ENCODE measurements at places on chromosomes 4 and X. TPM values are rescaled to one million over a fixed set of nuclear protein-coding genes. Genes with fewer than 3 reads are reported as not detected.

QRFPR gene
- 0.77 TPM for total RNA-seq

SRPX gene
- 18.2 TPM for total RNA-seq

HSFX4 gene
- total RNA-seq, result not detected

CAPN6 gene
- not detected for total RNA-seq

BMP3 gene
- 0.63 TPM for total RNA-seq

DUSP9 gene
- 10.2 TPM for total RNA-seq

SLC25A43 gene
- 5.4 TPM for total RNA-seq

STPG2 gene
- not detected for total RNA-seq

GRCh38 chrX:100408713-100409609 lies 1.1 kb downstream of the PCDH19 start:
- no peak for DNase-seq

- DNase-seq, result no peak
Observed at GRCh38 chr4:56311299-56311975, 75.9 kb downstream of the AASDH start.

- no peak for DNase-seq
Observed at GRCh38 chr4:177232473-177232872, 77.2 kb upstream of the NEIL3 start.

DNA sequence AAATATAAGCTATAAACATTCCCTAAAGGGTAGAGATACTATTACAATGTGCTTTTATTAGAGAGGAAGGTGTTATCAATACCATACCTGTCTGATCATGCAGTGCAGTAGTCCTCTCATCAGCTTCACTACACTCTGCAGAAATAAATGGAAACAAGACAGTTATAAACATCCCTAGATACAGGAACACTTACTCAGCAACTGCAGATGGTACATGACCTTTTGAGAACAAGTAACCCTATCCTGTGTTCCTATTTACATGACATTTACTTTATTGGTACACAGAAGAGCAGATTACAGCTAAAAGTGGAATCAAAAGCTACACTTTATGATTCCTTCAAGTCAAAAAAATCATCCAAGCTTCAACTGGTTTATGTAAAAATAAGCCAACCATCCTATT lies 9.0 kb downstream of the PHKA1 start:
- DNase-seq, result no peak

- no peak for DNase-seq
Observed at GRCh38 chrX:30065226-30065625, 150.1 kb upstream of the MAGEB2 start.

DNA sequence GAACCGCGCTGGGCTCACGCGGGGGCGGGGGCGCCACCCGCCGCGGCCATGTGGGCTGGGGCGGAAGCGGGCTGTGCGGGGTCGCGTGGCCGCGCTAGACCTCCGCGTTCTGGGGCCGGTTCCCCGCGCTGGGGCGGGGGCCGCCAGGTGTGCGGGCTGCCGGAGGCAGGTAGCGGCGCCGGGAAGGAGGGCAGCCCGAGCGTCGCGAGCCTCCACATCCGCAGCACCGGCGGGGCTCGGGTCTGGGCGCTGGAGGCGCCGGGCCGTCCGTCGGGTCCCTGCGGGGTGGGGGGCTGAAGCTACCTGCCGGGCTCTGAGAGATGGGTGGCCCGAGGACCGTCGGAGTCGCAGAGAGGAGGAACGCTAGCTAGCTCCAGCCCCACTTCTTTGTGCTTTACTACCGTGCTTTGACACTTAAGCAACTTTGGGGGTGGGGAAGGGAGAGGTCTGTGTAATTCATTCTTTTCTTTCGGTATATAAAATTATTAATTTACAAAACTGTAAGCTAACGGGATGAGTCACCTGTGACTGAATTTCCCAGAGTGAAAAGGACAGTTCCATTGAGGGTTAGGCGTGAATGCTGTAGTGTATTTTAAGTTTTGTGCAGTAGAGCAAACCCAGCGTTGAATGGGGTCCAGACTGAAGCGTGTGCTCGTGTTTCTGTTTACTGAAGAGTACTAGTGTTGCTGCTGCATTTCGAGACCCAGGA lies 689 bp downstream of the METAP1 start:
- peak; percentile 6 for DNase-seq

- no peak for DNase-seq
Observed at GRCh38 chr4:89755220-89755619, 81.7 kb downstream of the SNCA start.

- DNase-seq, result no peak
Observed at GRCh38 chr4:24188459-24188858, 298.6 kb upstream of the PPARGC1A start.

DNA sequence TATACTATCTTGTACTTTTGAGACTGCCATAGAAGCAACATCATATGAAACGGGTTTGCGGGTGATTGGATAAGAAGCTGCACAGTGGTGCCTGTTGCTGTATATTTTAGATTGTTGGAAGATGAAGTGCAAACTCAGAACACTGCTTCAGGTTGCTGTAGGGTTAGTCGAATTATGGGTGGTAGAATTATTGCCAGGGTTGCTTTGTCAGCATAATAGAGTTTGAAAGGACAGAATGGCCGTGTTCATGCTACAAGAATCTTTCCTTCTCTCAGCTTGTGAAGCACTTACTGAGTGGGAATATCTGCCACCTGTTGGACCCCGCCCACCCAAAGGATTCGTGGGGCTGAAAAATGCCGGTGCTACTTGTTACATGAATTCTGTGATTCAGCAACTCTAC lies 115.5 kb downstream of the USP9X start:
- DNase-seq, result no peak

- DNase-seq, result peak; percentile 47
Observed at GRCh38 chr4:4456351-4456750, 69.4 kb downstream of the NSG1 start.

DNA sequence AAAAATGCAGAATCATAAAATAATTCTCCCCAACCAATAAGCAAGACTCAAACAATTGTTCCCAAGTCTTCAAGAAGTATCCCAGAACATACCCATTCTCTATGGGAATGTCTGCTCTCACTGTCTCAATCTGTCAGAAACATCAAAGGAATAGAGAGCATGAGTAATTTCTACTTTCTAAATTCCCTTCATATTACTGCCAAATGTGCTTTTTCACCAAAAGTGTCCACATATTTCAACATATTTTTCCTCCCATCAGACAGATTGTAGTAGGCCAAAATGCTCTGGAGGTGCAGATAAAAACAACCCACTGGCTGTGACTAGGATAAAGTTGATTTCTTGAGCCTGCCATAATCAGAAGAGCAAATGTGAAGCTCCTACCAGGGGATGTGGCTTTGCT lies 692.0 kb upstream of the FAM241A start:
- no peak for DNase-seq

DNA sequence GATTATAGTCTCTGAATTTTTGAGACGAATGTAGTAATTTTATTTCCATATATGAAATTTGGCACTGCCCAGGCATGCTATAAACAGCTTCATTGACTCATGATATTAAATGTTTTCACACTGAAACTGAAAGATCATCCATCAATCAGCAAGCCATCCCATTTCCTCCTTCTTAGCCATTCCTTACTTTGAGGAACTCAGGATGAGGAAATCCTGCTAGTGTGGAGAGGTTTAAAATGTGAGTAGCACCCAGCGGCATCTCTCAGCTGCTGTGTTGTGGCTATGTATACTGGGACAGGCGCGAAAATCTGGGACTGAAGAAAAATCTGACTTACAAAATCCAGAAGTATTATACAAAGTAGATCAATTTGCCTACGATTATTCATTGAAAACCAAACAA lies 52.1 kb downstream of the PTCHD1 start:
- no peak for DNase-seq

DNA sequence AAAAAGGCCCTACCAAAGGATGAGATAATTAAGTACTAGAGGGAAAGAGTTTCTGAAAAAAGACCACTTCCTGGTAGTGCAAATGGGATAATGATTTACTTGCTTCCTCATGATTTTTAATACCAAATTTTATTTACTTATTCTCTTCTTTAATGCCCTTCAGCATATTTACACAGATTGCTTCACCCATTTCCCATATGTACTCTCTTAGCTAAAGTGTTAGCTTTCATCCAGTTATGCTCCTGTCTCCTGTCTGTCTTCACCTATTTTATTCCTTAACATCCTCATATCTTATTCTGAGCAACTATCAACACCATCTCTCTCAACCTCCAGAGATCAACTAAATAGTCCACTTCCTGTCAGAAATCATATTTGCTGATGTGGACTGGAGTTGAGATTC lies 183.2 kb upstream of the HS3ST1 start:
- no peak for DNase-seq

GRCh38 chr4:112882286-112882685 lies 167.2 kb upstream of the ANK2 start:
- DNase-seq, result no peak

All from Daoy (cell line).